ENCODE measurements at places on chromosomes 4 and X. TPM values are rescaled to one million over a fixed set of nuclear protein-coding genes. Genes with fewer than 3 reads are reported as not detected.

GRCh38 chr4:142091085-142091513 is 454.7 kb downstream of the IL15 start:
- no peaks in the 10 kb centered on the region for H3K27me3 ChIP-seq
- H3K27ac ChIP-seq: no peak overlapping the region
- DNase-seq: no peak
- H3K36me3 ChIP-seq: no peaks in the 10 kb centered on the region

- no peak for DNase-seq
- no peak overlapping the region for H3K27ac ChIP-seq
- H3K27me3 ChIP-seq: no peaks in the 10 kb centered on the region
These were observed 281.6 kb downstream of the KLHL13 start for GRCh38 chrX:117835034-117835433.

DNA sequence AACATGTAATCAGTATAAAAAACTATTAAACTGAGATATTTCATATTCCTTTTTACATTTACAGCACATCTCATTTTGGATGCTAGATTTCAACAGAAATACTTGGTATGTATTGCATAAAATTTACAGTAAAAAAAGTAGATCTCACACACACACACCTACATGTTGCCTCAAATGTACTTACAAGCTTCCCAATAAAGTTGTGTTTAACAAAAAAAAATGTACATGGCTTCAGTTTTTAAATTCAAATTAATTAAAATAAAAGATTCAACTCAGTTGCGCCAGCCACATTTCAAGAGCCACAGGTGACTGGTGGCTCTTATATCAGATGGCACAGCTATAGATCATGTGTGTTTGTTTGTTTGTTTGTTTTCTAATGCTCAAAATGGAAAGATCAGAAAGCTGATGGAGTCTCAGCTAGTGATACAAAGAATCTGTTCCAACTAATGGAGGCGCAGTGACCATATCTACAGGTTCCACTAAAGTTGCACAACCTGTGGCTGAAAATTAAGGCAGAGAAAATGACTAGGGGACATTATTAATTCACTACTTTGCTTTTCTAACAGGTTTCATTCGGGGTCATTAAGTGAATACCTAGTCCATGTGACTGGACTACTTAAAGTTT is 45.0 kb downstream of the RBM47 start:
- no peaks in the 10 kb centered on the region for H3K27me3 ChIP-seq
- H3K4me1 ChIP-seq: peaks cover 20% of the 10 kb centered on the region
- H3K27ac ChIP-seq: no peak overlapping the region
- H3K36me3 ChIP-seq: no peaks in the 10 kb centered on the region
- no peak overlapping the region for H3K4me3 ChIP-seq

Gene SPATA4
- 0.09 TPM for polyA plus RNA-seq

Gene AKAP14
- polyA plus RNA-seq: 0.40 TPM

DNA sequence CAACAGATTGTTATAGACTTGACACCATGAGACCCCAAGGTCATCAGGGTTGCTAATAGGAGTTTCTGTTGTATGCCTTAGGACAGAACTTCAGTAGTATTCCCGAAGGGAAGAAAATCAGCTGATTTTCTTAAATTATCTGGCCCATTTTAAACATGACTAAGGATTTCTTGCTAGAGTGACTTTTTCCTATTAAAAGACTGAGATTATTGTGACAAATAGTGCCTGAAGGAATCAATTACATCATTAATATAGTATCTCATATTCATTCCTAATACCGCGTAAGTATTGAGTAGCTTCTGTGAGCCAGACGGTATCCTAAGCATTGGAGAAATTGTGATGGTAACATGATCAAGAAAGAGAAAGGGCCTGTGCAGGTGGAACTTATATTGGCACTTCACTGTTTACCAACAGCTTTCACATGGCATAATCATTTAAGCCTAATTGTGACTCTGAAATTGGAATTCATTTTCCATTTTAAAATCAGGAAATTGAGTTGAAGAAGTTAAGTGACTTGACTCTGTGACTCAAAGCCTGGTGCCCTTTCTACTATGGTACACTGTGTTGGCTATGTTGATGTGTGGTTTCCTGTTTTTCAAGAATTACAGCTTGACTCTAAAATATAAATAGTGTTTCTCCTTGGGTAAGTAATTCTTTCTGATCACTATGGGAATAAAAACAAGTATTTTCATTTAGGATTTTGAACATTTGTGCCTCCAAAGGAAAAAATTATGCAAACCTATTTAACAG is 4.1 kb downstream of the AFF1 start:
- peak overlapping the region; percentile 52 for H3K27ac ChIP-seq
- H3K36me3 ChIP-seq: no peaks in the 10 kb centered on the region
- no peak for DNase-seq
- no peaks in the 10 kb centered on the region for H3K27me3 ChIP-seq

Gene UGT2B10
- 0.25 TPM for polyA plus RNA-seq
